NCI-H524 treated with DMSO at 0.1 percent for 48 hours (cell line): ENCODE measurements at places on chromosomes 4 and X.

DNA sequence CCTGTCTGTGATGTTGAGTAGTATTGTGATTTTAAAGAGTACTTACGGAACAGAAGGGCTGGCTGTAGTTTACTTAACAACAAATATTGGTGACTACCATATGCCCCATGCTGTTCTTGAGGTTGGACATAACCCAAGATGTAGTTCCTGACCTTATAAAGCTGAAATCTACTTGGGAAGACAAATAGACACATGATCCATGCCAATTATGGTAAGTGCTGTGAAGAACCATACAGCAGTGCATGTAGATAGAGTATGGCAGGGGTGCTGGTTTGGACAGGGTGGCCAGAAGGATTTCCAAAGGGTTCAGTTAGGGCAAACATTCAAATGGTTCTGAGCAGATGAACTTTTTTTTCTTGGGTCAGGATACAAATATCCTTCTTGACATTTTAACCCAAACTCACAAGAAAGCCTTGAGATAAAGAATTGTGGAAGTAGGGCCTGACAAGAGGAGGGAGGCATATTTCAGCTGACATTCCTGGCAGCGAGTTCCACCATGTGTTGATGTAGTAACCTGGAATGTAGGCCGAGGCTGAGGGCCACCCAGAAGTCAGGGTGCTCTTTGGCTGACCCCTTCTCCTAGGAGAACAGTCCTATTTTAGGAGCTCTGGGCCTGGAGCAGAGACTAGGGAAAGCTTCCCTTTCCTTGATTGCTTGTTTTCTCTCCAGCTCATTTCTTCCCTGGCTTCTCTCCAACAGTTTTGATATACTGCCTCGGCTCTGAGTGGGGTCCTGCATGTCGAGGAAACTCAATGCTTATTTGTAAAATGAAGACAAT is 74.2 kb downstream of the FREM3 start:
- DNase-seq: no peak

- DNase-seq: peak; percentile 4
Measured at GRCh38 chrX:44305921-44306320, 37.6 kb downstream of the EFHC2 start.

DNA sequence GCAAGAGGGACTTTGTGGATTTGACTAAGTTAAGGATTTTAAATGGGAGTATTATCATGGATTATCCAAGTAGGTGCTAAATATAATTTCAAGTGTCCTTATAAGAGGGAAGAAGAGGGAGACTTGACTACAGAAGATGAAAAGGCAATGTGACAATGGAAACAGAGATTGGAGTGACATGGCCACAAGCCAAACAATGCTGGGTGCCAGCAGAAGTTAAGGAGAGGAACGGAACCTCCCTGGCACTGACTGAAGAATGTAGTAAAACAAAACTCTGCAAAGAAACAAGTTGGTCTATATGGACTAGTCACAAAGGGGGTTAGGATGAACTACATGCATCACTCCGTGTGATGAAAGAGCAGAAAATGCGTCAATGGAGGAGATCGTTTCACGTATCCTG is 395.8 kb upstream of the GALNT7 start:
- no peak for DNase-seq

DNA sequence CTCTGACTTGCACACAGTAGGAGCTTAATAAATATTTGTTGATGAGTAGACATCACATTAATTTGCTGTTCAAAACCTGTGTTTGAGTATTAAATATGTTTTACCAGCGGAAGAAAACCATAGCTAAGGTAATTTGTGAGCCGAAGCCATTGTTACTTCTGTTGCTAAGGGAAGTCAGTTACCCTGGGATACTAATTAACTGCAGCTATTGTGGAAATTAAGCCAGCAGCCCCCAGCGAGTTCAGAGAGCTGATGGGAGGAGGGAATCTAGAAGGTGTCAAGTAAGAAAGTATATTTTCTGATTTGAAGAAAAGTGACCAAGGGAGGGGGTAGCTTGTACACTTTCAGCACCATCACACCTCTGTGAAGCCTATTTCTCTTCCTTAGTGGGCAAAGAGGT is 76.7 kb upstream of the IGSF1 start:
- no peak for DNase-seq

DNA sequence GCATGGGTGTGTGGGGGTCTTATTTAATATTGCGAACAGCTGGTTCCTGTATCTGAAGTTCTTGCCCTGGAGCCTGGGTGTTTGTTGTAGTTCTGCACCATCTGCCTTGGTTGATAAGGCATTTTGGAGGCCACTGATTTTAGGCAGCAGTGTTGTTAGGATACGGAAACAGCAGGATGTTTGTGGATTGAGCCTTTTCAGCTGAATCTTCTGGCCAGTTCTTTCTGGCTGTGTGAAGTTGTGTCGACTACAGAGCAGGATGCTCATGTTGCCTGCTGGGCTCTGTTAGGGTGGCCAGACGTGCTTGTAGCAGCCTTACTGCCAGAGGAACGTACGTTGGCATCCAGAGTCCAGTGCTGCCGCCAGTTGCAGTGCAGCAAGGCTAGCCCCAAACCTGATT is 134.2 kb downstream of the PTTG2 start:
- peak; percentile 73 for DNase-seq

DNA sequence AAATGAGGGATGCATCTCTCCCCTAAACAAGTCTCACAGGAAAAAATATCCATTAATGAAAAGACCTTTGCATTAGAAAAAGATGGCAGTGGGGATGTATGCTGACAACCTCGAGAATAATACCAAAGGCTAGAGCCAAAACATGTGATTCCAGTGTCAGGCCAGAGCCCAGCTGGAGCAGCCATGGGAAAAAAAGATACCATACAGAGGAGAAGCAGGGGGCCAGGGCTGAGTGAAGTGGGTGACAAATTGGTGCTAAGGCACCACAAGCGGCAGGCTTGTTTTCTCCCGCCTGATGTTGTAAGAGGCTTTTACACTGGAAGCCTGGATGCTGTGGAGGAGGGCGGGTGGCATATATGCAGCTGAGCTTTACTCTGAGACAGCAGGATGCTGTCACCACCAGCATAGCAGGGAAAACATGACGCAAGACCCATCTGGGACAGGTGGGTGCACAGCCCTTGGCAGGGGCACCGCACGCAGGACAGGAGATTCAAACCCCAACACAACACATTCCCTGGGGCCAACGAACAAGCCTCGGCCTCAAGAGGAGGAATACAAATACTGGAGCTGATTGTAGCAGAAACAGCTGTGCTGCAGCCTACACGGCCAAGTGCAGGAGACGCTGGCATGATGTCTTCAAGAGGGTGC is 91.9 kb downstream of the TSPAN5 start:
- no peak for DNase-seq

GRCh38 chr4:532588-533317 is 33.7 kb downstream of the PIGG start:
- DNase-seq: no peak

DNA sequence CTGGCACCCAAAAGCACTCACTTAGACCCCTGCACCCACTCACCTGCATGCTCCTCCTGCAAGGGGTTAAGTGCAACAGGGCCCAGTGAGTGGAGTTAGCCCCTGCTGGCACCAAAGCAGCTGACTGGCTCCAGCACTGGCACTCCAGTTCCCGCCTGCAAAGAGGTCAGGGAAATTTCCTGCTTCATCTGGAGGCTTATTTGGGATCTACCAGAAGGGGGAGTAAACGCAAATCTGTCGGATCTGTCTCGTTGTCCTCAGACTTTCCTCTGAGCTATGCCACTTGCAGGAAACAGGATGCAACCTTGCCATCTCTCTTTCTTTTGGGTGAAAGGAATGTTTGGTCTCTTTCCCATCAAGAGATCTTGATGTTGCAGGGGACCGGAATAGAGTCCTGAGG is 435.6 kb downstream of the PCDH10 start:
- DNase-seq: no peak

GRCh38 chr4:109434007-109434971 is 674 bp downstream of the SEC24B start:
- DNase-seq: no peak

DNA sequence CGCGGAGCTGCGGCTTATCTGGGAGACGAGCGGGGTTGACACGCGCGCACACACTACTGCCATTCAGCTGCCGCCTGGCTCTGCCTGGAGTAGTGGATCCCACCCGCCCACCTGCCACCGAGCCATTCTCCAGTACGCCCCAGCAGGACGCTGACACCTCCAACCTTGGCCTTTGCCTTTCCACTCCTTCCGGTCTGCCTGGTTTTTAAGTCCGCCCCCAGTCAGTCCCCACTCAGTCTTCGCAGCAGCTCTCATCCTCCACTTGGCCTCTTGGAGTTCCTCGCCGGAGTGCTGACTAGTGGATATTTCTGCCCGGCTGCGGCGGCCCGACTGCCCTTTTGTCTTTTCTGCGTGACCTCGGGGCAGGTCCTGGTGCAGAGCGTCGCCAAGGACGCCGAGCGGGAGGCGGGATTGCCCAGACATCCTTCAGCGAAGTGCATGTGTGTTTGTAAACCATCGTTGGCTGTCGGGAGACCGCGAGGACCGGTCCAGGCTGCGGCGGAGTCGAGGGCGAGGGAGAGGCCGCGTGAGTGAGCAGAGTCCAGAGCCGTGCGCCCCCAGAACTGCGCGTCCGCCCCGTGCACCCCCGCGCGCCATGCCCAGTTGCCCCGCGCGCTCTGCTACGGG is 1.1 kb downstream of the SLIT2 start:
- no peak for DNase-seq

GRCh38 chr4:19544446-19545125 is 707.1 kb upstream of the SLIT2 start:
- DNase-seq: no peak

DNA sequence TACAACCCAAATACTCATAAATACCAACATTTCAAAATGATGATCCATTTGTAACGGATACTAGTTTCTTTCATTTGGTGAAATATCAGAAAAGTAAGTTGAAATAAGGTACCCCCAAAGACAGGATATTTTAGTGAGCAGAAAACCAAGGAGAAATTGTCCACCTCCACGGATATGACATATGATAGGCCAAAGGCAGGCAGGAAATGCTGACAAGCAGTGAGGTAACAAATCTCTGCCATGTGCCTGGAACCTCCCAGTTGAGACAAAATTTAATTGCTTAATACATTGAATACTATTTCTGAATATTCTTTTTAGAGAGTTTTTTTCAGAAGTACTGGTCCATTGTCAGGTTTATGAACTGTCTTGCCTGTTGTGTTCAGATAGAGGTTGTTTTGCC is 118.8 kb downstream of the GATB start:
- DNase-seq: no peak

GRCh38 chr4:75118739-75119138 is 185.8 kb downstream of the PARM1 start:
- no peak for DNase-seq

DNA sequence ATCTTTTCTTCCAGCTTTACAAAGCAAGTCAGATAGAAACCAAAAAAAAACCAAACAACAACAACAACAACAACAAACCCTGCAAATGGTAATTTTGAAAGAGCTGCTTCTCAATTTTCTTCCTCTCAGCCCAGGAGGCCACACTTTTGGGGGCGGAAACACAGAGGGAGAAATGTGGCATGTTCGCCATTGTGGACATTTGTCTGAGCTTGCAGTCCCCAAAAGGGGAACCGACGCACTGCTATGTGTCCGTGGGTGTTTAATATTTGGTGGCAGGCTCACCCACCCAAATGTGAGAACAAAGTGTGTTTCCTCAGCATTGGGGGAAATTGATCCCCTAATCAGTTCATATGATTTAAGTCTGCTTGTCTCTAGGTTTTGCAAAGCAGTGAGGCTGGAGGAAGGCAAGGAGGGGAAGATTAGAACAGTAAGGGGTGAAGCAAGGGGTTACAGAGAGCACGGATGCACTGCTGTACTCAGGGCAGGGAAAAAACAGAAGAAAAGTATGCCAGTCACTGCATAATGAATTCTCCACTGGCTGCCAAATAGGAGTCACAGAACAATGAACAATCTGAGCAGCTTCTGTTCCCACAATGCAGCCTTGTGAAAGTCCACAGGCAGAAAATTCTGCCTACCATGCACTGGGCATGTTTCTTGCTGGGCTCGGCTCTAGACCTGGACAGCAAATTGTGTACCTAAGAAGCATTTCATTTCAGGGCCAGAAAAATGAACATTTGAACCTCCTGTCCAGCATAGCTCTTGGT is 74.7 kb upstream of the GPM6B start:
- no peak for DNase-seq

DNA sequence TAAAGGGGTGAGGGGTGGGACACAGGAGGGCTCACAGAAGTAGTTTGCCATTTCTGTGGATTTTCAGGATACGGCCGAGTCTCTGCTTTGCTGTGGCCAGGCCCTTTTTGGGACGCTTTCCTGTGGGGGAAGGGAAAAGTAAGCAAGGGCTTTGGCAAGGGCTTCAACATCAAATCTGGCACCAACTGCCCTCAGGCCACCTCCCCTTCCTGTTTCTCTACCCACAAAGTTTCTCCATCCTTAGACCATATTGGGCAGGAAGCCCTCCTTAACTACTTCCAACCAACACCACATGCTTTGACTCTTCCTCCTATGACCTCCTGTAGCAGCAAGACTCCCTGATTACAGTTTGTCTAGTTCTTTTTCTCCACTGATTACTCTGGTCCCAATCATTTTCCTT is 105.1 kb downstream of the PHF8 start:
- DNase-seq: no peak

GRCh38 chr4:68271851-68272357 is 26.4 kb upstream of the TMPRSS11B start:
- DNase-seq: no peak

- DNase-seq: no peak
Measured at GRCh38 chr4:113707048-113707447, 54.5 kb downstream of the CAMK2D start.

DNA sequence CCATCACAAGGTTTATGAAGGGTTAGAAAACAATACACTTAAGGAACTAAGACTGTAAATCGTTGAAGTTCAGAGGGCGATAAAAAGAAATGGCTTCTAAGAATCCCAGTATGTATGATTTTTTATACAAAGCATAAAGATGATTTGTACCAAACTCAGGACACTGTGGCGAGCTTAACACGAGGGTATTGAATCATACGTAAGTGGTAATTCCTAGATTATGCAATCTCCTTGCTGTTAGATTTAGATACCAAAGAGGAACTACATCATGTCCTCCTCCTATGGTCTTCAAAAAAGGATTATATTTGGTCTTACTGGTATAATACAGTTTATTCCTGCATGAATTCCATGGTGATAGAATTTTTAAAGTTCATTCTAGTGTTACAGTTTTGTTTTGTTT is 23.9 kb downstream of the NFKB1 start:
- no peak for DNase-seq

DNA sequence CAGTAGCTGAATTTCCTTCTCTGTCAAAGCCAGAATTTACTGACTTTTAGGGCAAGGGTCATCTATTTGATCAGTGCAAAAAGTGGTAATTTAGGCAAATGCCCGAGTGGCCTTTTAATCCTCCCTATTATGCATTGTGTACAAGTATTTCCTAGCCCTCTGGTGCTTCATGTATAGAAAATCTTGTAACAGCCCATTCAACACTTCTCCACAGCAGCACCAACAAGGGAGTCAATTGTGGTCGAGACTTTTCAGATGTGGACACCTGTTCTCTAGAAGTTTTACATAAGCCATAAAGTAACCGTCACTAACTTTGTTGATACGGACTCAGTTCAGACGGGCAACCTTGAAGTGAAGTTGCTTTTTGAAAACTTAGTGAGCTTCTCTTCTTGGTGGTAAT is 50.9 kb upstream of the FHDC1 start:
- no peak for DNase-seq
